ENCODE measurements at places on chromosomes 6 and 20.

DNA sequence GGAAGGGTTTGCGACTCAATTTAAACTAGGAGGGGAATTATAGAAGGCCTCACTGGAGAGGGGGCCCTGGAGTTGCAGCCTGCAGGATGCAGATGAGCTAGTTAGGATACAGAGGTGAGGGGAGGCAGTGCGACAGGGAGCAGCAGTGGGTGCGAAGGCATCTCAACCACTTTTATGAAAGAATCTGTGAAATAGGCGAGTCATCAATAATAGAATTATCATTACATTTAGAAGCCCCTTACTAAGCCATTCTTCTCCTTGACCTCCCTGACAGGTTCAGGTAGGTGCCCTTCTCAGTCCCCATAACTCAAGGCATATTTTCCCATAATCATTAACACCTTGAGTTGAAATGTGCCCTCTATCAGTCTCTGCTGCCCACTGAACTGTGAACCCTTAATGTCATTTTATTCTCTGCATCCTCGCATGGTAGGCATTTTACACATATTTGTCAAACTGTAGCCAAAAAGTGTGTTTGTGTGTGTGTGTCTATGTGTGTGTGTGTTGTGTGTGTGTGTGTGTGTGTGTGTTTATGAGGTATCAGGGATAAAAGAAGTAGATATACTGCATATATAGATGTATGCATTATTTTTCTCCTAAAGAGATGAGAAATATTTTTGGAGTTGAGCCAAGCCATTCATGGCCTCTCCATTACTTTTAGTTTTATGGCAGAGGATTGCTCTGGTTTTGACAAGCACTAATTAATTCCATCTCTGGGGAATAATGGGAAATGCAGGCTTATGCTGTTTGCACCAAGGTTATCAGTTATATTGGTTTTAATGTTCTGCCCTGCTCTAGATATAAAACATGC is 898.8 kb downstream of the KIF16B start:
- DNase-seq: no peak

DNA sequence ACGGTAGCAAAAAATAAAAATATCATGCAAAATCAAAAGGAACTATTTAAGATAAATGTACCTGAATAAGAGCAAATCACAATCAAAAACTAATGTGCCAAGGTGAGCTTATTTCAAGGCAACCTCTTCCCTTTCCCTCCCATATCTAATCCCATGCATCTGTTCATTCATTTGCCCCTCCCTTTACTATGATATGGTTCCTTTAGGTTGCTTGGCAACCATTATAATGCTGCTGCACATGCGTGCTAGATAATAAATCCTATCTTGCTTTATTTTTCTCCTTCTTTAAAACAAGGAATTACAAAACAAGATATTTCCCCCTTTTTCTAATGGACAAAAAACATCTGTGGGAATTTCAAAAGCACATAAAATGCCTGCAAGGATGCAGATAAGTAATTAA is 318.2 kb upstream of the POU3F2 start:
- DNase-seq: no peak

GRCh38 chr6:53746442-53747103 is 48.2 kb upstream of the LRRC1 start:
- no peak for DNase-seq

- no peak for DNase-seq
These were observed 912.2 kb upstream of the ADGRB3 start for GRCh38 chr6:67722861-67723261.

DNA sequence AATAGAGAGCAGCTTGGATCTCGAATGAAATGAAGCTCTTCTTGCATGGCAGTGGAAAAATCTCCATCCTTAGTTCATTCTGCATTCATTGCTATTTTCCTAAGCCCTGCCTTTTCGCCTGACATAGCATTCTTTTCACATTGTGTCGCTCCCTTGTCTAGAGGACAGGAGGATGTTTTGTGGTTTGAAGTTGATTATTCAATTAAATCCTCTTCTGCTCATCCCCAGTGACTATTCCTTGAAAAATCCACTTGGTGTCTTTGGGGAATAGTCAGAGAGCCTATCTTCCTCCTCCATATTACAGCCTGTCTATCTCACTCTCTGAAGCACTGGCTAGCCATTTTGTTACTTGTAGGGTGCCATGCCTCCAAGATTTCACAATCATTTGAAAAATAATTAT is 161.2 kb downstream of the KLHL32 start:
- DNase-seq: no peak

DNA sequence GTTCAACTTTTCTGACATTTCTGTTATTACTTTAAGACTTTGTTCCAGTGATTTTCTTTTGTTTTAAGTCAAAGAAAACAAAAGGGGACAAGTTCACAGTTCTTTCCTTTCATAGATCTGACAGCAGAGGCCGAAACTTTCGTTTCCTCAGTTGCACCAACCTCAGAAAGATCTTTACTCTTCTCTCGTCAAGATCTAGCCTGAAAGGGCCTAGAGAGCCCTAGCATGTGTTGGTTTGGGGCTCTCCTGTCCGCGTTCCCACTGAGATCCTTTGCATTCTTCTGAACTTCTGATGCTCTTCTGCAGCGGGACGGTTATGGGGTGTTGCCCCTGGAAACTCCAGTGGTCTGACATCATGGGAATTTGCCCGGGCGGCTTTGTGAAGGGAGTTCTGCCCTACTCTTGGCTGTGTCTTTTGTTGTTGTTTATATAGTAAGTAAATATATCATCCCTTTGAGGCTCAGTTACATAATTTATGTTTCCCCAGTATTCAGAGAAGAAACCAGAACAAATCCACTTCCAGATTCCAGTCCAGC is 129.1 kb downstream of the SASH1 start:
- DNase-seq: no peak

DNA sequence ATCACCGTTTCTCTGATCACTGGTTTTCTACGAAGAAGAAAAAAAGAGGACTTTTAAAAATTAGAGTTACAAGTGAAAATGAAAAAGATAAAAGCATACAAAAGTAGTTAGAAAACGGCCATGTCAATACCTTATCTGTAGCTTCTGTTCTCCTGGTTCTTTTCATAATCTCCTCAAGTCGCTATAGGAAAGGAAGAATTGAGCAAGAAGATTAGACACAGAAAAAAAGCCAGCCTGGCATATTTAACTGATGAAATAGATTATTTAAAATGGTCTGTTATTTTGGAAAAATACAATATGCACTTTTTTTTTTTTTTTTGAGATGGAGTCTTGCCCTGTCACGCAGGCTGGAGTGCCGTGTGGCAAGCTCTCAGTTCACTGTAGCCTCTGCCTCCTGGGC is 70.2 kb upstream of the BCLAF1 start:
- no peak for DNase-seq

DNA sequence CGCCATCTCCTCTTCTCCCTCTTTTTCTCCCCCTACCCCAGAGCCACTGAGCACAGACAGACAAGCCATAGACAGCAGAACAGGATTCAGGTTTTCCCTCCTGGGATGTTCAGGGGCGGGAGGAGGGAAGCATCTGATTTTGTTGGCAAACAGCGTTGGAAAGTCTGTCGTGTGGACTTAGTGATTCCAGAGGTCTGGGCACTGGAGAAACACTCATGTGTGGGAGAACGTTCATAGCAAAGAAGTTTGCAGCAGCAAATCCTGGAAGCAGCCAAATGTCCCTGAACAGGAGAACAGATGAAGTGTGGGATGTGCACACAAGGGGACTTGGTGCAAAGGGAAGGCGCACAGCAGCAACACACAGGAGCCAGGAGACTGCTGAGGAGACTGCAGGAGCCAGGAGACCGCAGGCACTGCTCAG is 264.1 kb upstream of the CDYL start:
- no peak for DNase-seq

GRCh38 chr6:136039185-136039584 is 187.7 kb downstream of the PDE7B start:
- no peak for DNase-seq

DNA sequence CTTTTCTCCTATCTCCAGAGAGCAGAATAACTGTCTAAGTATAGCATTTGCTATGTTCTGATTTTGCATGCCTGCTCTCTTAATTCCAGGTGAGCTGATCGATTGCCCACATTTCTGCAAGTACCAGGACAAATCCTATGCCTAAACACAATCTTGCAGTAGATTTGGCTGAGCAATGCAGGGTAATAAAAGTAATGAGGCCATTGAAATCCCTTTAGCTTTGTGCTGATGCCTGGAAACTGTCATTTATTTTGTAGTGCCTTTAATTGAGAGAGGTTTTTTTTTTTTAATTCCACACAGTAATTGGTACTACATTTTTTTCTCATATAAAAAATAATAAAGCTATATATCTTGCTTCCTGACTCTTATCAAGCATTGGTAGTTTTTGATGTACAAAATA is 252.3 kb downstream of the NKAIN2 start:
- DNase-seq: no peak

DNA sequence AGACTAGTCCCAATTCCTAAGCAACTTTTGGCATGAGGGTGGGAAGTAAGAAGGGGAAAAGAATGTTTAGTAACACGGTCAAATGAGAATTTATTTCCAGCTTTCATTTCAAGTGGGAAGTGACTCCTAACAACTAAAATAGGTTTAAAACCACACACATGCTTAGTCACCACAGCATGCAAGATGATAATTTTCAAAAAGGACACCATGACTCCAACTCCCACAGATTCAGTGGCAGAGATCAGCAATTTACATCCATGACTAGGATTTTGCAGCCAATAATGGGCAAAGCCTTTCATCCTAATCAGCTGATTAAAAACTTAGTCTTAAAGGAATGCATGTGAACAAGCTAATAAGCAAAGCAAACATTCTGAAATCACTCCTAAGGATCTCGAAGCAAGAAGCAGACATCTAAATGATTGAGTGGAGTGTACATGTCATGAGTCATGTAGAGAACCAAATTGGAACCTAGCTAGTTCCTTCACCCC is 48.1 kb upstream of the GCLC start:
- DNase-seq: no peak

DNA sequence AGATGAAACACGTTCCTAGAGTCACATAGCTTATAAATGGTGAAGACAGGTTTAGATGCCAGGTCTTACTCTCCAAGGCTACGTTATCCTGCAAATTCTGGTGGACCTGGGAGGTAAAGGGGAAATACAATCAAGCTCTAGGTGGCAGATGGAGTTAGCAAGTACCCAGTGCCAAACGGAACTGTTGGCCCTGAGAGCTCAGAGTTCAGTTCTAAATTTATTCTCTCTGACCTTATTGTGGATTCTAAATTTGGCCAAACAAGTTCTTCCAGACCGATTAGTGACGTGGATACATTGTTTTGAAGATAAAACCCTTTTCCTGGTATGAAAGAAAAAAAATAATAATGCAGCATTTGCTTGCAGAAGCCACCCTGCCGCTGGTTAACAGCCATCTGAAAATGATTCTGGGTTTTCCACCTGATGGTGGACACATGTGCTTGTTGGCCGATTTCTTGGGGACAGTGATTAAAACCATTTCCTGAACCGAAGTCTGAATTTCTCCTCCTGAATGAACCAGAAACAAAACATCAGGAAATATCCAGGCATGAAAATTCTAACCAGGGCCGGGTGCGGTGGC is 32.5 kb downstream of the RIPOR3 start:
- no peak for DNase-seq

DNA sequence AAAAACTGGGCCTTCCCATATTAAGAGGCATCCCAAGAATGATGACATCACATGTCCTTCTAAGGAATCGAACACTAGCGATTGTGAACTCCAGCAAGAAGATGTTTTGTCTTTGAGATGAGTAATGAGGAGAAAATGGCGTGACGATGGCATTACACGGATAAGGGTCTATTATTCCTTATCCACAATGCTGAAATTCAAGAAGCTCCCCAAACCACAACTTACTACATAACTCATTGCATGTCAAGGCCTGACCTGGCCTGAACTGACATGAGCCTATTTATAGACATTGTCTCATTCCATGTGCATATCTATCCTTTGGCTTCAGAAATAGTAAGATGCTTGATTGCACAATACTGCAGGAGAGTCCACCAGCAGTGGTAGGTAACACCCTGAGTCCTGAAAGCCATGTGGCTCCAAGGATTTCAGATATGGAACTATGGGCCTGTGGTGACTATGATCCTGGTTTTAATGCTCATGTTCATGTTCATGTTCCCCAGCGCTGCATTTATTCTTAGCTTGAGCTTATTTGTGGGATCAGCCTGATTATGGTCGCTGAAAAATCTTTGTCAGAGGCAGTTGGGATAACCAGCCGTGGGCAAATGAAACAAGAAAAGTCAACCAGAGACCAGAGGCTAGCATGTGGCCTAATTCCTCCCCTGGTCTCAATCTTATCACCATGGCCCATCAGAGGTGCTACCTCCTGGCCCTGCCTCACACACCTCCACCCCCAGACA is 183.2 kb upstream of the JARID2 start:
- DNase-seq: no peak

DNA sequence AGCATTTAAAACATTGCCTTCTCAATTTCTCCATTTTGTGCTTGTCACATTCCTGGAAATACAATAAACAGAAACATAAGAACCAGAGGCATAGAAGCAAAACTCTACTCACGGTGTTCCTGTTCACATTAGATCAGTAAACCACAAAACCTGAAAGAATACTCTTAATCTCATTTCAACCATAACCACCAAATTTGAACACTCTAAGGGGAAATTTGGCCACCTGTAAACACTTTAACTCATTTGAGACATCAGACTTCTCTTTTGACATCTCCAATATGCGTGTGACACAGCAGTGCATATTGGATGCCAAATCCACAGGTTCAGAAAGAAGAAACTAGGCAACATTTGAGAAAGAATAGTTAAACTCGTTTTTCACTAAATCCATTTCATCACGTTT is 153.8 kb upstream of the IRAK1BP1 start:
- DNase-seq: no peak
